Left colon (tissue), 2 donors: ENCODE measurements at places on chromosomes 2 and 18. TPM values are rescaled to one million over a fixed set of nuclear protein-coding genes. Genes with fewer than 3 reads are reported as not detected.

DNA sequence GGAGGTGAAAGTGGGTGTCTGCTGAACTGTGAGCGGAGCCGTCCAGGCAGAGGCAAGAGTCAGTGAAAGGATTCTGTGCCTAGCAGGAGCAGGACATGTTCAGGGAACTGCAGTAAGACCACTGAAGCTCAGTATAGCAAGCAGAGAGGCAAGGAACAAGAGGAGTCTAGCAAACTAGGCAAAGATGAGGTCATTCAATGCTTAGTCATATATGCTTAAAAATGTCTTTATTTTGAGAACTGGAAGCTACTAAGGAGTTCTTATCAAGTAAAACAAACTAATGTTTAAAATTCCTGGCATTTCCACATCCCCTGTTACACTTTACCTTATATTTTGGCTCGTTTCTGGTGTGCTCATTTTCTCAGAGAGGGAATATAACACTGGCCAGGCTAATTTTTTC is 913.4 kb downstream of the CBLN2 start:
- DNase-seq, result no peak

DNA sequence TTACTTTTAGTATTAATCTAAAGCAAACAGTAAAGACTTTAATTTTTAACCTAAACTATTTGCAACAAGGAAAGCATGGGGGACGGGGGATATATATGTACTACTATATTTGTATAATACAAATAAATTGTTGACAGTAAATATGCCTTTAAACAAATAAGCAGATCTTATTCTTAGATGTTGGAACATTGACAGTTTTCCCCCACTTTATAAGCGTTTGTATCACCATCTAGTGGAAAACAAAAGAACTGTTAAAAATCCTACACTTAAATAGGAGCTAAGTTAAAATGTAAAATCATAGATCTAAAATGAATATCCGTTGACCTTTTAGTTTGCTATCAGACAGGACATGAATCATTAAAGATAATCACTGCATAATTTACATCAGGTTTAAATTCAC is 50.0 kb downstream of the RBBP8 start:
- DNase-seq, result no peak

CLASP1 gene
- total RNA-seq, result 36.1 TPM

- no peak for DNase-seq
Observed at GRCh38 chr2:231923951-231924888, 2.0 kb downstream of the NPPC start.

- DNase-seq, result no peak
Observed at GRCh38 chr2:127577208-127577475, 41.7 kb downstream of the MYO7B start.

DNA sequence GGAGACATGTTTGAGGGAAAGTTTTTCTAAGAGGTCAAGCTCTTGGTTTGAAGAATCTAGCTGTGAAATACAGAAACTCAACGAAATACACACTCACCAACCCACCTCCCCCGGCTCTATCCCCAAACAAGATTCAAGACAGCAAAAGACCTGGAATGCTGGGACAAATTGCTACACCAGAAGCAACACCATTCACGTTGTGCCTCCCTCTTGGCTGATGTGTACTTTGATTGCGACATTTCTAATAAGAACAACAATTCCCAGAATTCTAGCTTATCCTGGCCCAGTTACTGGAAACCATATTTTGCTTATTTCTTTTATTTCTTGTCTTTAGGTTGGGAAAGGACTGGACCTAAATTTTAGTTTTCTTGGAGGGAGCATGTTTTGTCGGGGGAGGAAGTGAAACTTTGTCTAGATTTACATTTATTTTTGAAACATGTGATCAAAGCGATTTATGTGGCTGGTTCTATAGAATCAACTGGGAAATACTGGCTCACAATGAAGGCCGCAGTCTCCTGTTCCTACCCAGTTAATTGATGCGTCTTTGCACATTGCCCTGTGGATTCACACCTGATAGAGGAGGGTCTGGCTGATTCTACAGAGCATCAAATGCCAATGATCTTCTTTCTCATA is 29.6 kb upstream of the LPIN1 start:
- no peak for DNase-seq

DNA sequence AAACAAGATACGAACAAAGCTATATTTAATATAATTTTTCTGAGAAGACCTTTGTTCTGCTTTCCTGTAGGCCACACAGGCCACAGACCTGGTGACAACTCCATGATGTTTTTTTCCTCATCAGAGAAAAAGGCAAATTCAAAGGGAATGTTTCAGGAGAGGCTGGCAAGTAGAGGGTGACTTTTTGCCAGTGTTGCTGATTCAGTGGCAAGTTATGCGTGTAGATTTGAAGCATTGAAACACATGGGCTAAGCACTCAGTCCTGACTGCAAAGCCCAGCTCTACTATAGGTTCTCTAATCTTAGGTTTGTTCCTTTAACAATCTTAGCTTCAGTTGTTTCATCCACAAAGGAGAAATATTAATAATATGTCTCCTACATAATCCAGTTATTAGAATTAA is 499.8 kb downstream of the SUCLG1 start:
- DNase-seq, result no peak

CIDEA gene
- 0.34 TPM for total RNA-seq

ACMSD gene
- not detected for total RNA-seq

DNA sequence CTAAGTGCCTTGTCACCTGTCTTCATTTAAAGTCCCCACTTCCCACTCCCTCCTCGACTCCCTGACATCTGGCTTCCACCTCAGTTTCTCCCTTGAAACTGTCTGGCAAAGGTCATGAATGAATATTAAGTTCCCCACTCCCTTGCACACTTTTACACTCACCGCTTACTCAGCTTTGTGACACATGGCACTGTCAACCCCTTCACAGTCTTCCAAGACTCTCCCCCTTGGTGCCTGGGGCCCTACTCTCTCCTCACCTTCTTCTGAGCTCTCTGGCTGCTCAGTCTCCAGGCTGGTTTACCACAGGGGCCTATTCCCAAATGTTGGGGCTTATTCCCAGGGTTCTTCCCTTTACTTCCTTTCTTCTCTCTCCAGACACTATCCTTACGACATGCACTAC is 17.9 kb upstream of the PTPN4 start:
- DNase-seq, result no peak

TMEM247 gene
- total RNA-seq, result not detected

DNA sequence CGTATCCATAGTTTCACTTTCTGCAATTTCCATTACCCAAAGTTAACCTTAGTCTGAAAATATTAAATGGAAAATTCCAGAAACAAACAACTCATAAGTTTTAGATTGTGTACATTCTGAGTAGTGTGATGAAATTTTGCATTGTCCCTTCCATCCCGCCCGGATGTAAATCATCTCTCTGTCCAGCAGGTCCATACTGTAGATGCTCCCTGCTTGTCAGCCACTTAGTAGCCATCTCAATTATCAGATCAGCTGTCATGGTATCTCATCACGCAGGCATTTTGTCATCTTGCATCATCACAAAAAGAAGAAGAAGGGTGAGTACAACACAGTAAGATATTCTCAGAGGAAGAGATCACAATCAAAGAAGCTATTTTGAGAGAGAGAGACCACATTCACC is 185.0 kb upstream of the STK17B start:
- DNase-seq, result no peak

GRCh38 chr2:22842205-22842869 is 542.6 kb upstream of the KLHL29 start:
- DNase-seq, result no peak

LYPD6 gene
- 3.5 TPM for total RNA-seq

GRCh38 chr18:3466045-3466444 is 16.1 kb downstream of the TGIF1 start:
- DNase-seq, result no peak

DNA sequence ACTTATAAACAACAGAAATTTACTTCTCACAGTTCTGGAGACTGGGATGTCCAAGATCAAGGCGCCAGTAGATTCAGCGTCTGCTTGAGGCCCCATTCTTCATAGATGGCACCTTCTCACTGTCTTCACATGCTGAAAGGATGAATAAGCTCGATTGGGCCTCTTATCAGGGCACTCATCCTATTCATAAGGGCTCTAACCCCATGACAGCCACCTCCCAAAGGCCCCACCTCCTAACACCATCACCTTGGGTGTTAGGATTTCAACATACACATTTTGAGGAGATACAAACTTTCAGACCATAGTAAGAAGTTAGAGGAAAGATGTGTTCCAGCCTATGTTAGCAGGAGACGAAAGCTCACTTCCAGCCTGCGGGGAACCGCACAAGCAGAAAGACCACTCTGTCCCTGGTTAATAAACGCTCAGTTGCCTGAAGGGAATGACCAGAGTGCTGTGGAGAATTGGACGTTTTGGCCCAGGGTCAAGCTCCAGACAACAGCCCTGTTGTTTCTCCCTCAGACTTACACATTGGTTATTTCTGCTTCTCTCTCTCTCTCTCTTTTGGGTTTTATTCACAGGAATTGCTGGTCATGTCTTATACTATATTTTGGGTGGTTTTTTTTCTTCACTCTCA is 90.3 kb downstream of the MAPRE2 start:
- no peak for DNase-seq

SLC35F5 gene
- total RNA-seq, result 130 TPM
